ENCODE measurements at places on chromosomes 1 and 21.
A peak's percentile ranks its signal among the peaks of the same experiment; 100 is the strongest.

DNA sequence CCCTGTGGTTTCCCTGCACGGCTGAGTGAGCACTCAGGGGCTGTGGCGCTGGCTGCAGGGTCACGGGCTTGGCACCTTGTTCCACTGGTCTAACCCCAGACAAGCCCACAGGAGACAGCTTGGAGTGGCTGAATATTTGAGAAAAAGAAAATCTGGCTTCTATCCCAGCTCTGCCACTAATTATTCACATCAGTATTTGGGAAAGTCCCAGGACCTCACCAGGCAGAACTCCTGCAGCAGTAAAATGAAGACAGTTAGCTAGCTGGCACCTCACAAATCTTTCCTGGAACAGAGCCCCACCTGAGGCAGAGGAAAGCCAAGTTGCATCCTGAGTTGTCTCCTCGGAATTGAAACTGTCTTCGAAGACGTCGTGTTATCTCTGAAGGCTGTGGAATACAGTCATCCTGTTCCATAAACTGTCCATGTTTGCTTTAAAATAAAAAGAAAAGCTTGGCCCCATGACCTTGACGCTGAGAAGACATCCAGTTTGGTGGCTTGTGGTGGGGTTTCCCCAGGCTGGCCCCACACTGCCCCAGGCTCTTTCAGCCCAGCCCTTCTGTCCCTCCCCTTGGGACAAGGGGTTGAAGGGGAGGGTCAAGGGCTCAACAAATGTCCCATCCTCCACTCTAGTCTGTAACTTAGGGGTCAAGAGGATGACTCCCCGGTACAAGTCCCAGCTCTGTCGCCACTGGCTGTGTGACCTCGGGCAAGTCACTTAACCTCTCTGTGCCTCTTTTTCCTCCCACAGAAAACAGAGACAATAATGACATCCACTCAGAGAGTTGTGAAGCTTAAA lies 93.8 kb upstream of the TMPRSS2 start:
- DNase-seq = no peak

DNA sequence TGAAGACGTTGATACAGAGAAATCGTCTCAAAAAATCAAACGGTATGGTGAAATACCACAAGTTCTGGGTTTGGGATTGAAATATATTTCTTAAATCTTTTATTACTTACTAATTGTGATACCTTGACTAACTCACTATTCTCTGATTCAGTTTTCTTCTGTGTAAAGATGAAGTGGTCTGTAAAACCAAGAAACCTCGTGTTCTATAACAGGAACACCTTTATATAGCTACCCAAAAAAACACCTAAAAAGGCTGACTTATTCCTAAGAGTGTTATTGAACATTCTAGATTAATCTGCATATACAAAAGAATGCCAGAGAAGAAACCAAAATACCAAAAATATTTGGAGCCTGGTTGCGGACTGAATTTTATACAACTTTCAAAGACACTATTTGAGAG lies 721 bp downstream of the LRRIQ3 start:
- DNase-seq = no peak

- no peak for DNase-seq
Measured at GRCh38 chr1:31120783-31121180, 55.3 kb upstream of the PUM1 start.

DNA sequence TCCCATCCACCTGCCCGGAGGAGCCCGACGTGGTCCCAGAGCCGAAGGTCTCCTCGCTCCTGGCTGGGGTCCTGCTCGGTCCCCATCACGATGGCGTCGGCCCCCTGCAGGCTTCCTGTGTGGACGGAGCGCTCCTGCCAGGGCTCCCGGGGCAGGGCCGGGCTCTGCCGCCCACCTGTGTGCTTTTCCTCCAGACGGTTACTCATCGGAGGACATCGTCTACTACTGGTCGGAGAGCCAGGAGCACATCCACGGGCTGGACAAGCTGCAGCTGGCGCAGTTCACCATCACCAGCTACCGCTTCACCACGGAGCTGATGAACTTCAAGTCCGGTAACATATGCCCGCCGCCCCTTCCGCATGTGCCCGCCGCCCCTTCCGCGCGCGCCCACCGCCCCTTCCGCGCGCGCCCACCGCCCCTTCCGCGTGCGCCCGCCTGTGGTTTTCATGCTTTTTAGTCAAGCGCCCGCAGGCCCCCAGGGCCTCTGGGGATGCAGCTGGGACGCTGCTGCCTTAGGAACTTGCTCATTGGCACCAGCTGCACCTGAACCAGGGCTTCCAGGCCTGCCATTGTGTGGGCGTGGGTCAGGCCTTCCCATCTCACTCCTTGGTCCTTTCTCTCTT lies 8.9 kb downstream of the GABRD start:
- DNase-seq = no peak

GRCh38 chr1:165369255-165369848 lies 12.8 kb upstream of the LMX1A start:
- DNase-seq = peak; percentile 47
